ENCODE measurements at places on chromosomes 11 and 22.

- no peak for DNase-seq
Measured at GRCh38 chr22:27470169-27470772, 331.3 kb downstream of the MN1 start.

- no peak for DNase-seq
Measured at GRCh38 chr11:6248248-6248647, 9.4 kb downstream of the CNGA4 start.

GRCh38 chr11:62542750-62543567 is 3.6 kb downstream of the AHNAK start:
- DNase-seq: peak; percentile 69

DNA sequence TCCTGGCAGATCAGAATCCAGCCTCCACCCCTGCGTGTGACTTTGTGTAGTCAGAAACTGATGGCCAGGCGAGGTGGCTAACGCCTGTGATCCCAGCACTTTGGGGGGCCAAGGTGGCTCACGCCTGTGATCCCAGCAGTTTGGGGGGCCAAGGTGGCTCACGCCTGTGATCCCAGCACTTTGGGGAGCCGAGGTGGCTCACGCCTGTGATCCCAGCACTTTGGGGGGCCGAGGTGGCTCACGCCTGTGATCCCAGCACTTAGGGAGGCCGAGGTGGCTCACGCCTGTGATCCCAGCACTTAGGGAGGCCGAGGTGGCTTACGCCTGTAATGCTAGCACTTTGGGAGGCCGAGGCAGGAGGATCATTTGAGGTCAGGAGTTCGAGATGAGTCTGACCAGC is 5.2 kb downstream of the NCAPH2 start:
- DNase-seq: no peak

GRCh38 chr11:36588099-36588498 is 6.2 kb upstream of the IFTAP start:
- DNase-seq: no peak

- no peak for DNase-seq
Measured at GRCh38 chr11:17392872-17393271, 4.4 kb upstream of the KCNJ11 start.

DNA sequence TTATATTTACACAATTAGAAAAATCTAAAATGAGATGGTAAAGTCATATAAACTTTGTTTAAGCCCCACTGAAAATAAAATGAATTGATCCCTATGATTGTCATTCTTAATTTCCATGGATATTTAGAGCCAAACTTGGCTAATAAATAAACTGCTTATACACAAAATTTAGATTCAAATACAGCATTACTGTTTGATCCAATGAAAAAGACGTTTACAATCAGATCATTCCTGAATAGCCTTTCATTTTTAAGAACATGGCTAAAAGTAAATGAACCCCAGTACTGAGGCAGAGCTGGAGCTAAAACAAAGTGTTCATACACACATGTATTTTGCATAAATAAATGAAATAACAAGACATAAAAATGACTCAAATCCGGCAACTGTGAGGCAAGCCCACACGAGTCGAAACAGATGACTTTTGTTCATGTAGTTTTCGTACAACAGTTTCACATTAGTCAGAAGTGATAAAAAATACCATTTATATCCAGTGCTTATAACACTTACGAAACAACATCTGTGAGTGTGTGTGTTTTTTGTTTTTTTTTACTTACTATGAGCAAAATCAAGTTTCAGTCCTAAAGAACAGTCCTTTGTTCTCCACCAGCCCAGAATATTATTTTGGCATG is 386.5 kb downstream of the SOX6 start:
- DNase-seq: no peak

GRCh38 chr22:42959576-42960509 is 55.1 kb downstream of the PACSIN2 start:
- DNase-seq: no peak

- no peak for DNase-seq
Measured at GRCh38 chr11:119692540-119692820, 36.5 kb downstream of the NECTIN1 start.

GRCh38 chr11:73612601-73613140 is 14.8 kb upstream of the FAM168A start:
- DNase-seq: no peak

DNA sequence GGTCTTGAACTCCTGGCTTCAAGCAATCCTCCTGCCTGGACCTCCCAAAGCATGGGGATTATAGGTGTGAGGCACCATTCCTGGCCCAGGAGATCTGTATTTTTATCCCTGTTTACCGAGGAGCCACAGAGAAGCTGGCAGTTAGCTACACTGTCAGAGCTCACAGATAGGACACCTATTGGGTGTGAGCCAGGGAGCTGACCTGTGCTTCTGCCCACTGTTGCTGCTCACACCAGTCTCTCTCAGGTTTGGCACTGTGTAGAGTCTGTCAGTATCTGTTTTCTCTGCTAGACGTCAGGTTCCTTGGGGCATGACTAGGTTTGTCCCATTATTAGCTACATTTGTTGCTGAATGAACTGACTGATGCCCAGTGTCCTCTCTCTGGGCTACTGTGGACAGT is 17.5 kb downstream of the PPP6R2 start:
- DNase-seq: no peak

DNA sequence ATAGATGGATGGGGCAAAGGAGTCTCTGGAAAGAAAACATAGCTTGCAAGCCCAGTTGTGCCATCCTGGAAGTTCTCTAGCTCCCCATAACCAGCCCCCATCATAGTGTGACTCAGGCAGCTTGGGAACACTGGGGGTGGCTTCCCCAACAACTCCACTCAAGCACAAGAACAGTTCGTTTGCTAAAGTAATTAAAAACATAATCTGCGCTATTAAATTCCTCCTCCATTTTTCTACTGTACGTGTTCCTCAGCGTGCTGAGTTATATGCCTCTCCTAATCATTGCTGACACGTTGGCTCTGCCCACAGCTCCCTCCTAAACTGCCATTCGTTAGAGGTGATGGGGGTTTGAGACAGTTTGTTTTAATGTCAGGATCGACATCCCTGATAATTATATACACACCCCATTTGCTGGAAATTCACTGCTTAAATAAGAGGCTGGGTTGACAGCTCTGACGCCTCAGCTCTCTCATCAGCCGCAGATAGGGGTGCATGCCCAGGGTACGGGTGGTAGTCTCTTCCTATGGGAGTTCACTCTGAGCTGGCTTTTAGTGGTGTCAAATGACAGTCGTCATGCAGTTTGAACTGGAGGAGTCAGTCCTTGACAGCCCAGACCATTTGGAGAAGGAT is 59.5 kb upstream of the SEZ6L start:
- DNase-seq: no peak

DNA sequence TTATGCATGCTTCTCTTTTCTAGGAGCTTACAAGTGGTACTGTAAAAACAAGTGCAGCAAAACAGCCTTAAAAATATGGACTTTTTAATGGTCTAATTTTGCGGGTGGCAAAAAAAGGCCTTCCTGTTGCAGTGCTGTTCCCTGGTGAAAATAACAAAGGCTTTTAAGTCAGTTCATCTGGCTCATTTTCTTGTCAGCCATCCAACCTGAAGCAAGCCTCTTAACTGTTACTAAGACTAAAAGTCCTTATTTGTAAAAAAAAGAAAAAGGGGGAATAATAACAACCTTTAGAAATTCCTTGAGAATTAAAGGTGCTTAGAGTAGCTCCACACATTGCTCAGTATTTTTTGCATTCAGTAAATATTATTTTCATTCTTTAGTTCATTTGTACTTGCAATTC is 200.5 kb upstream of the CHORDC1 start:
- DNase-seq: no peak

DNA sequence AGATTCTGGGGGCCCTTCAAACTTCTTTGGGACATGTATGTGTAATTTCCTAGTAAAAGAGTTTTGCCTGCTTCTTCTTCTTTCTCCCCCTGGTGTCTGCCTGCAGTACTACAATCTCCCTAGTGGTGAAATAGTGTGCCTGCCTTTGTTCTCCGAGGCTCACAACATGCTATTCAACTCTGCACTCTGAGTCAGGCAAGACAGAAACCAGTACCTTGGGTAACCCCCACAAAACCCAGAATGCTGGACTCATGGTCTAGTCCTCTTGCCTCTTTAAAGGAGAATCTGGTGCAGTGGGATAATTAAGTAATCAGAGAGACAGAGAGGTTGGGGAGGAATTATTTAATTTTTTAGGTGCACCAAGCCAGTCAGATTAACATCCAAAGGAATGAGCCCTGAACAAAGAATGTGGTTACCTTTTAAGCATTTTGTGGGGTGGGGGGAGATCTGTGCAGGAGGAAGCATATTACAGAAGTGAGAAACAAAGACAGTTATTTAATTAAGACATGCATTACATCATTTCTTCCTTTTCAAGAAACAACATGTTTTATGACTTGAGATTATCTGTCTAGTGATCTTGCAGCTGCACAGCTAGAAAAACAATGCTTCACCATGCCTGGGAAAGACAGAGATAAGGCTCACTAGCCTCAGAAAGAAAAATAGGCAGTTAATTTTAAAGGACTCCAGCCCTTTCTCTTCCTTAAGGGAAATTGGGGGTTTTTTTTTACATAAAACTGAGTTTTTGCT is 11.0 kb upstream of the MS4A6A start:
- DNase-seq: peak; percentile 52

- no peak for DNase-seq
Measured at GRCh38 chr22:44229331-44229730, 48.6 kb downstream of the PARVG start.

- no peak for DNase-seq
Measured at GRCh38 chr11:44952500-44953260, 2.0 kb upstream of the TP53I11 start.

DNA sequence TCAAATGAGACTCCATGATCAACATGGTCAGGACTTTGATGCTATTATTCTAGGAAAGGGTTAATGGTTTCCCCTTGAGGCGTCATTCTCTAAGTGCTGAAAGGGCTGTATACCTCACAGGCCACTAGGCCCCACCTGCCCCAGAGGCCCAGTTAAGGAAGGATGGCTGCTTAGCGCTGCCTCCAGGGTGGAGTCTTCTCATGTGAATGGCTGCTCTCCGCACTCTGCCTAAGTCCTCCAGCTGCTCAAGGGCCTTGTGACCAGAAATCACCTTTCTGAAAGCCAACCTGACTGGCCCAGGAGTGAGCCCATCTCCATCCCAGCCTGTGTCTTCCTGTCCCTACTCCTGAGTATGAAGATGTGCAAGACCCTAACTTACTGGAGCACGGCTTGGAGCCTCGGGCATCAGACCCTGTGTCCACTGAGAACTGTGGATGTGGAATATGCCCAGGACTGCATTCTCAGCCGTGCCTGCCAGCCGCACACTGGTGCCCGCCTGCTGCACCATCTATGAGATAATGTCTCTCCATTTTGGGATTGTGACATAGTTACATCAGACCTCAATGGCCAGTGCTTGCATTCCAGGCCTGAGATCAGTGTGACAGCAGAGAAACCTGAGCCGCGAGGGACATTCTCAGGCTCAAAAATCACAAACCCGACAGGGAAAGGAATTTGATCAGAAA is 51.0 kb downstream of the SNX19 start:
- DNase-seq: no peak

- peak; percentile 44 for DNase-seq
Measured at GRCh38 chr11:46380340-46381047, 975 bp upstream of the MDK start.

DNA sequence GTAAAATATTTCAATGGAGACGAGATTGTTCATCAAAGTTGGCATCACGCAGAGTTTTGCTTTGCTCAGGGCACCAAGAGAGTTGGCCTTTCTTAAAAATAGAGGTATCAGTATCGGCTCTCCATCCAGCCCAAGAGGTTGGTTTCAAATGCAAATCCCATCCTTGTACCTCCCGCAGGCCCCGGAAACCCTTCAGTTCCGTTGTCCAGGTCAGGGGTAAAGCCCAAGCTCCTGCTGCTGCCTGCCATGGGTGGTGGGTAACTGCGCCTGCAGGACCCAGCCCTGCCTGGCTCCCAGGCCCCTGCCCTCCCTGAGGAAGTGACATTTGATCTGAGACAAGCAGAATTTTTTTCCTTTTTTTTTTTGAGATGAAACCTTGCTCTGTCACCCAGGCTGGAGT is 49.3 kb upstream of the RTL6 start:
- no peak for DNase-seq

DNA sequence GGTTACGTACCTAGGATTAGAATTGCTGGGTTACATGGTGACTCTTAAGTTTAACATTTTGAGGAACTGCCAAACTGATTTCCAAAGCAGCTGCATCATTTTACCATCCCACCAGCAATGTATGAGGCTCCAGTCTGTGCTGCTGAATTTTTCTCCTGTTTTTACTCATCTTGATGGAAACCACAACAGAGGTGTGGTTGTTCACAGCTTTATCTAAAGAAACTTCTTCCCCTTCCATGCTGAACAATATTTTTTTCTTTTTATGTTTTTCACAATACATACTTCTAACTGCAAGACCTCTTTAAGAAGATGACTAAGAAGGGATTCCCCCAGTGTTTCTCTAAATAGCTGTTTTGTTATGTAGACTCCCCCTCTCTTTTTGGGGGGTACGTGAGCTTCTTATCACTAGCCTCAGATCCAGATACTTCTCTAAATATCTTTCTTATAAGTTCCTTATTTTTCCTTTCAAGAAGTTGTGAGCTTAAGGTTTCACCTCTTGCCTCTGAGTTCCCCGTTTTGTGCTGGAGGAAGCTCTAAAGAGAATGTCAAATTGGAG is 24.0 kb downstream of the TCP11L1 start:
- no peak for DNase-seq

GRCh38 chr22:25085930-25086901 is 113.4 kb upstream of the CRYBB3 start:
- no peak for DNase-seq

GRCh38 chr22:44031158-44031952 is 7.3 kb downstream of the PARVB start:
- no peak for DNase-seq

- no peak for DNase-seq
Measured at GRCh38 chr22:32822179-32822877, 20.8 kb downstream of the TIMP3 start.

DNA sequence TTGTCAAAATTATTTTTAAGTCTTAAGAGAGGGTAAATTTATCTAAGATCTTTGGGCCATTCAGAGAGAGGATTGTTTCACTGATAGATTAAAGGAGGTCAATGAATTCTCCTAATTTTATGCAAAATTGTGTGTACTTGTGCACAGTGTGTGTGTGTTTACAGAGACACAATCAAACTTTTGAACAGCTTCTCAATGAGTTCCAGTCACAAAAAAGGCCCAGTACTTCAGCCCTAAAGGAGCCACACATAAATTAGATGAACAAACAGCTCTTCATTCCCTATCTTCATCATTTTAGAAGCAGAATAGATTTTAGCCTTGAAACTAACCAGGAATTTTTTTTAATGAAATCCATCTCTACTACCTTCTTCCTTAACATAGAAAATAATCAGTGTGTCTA is 9.7 kb downstream of the GRIA4 start:
- no peak for DNase-seq

DNA sequence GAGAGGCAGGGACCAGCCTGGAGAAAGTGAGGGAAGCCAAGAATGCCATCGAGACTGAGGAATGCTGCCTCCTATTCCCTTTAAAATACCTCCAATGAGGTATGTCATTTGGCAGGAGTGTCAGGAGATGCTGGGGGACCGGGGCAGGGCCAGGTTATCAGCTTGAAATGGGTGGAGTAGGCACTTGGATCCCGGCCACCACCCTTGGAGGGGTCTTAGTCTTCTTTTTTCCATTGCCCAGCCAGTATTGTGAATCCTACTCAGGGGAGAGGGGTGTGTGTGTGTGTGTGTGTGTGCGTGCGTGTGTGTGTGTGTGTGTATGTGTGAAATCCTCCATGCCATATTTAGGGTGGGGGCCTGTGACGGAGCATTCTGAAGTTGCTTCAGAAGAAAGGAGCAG is 116.2 kb downstream of the ZBTB16 start:
- DNase-seq: no peak

Measured in T-helper 9 cell (primary cell).